Glutamatergic neuron (in vitro differentiated cells): ENCODE measurements at places on chromosomes 12 and 14.
A peak's percentile ranks its signal among the peaks of the same experiment; 100 is the strongest.

DNA sequence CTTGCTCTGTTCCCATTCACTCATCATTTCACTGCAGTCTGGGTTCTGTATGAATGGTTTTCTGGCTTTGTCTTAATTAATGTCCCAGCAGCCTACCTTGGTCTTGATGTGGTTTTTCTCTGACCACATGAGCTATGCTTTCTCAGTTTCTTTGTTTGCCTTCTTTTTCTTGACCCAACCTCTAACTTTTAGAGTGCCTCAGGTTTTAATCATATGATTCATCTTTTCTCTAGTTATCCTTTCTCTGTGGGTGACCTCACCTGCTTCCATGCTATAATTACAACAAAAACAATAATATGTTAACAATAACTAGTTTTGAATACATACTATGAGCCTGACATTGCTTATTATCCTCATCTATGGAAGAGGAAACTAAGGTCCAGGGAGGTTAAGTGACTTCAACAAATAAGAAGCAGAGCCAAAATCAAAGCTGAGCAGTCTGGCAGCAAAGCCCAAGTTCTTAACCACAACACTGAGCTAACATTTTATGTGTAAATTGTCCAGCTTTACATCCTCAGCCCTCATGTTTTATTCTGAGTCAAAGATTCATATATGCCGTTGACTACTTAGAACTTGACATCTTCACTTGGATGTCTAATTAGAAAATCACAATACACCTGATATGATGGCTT lies 4.7 kb upstream of the EPYC start:
- no peak for DNase-seq

GRCh38 chr12:12539028-12539810 lies 23.4 kb downstream of the DUSP16 start:
- no peak for DNase-seq

- no peak for DNase-seq
Observed at GRCh38 chr14:64935508-64935907, 7.0 kb downstream of the GPX2 start.

DNA sequence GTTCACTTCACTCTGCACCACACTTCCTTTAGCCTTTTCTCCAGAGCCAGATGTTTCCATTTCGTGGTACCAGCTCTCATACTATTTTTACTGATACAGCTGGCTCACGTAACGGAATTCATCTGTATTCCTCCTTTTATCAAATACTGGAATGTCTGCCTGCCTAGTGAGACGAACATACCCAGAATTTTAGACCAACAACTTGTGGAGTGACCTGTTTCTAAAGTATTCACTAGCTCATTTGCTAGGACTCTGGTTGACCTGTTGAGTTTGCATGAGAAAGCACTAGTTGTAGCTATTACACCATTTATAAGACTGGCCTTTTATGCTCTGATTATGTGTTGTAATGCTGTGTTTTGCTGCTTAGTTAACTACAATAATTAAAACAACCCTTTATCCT lies 22.6 kb downstream of the KCNA5 start:
- no peak for DNase-seq

GRCh38 chr12:78835493-78835892 lies 29.1 kb upstream of the SYT1 start:
- peak; percentile 49 for DNase-seq

- no peak for DNase-seq
Observed at GRCh38 chr14:43503508-43503907, 1003.6 kb downstream of the FSCB start.

DNA sequence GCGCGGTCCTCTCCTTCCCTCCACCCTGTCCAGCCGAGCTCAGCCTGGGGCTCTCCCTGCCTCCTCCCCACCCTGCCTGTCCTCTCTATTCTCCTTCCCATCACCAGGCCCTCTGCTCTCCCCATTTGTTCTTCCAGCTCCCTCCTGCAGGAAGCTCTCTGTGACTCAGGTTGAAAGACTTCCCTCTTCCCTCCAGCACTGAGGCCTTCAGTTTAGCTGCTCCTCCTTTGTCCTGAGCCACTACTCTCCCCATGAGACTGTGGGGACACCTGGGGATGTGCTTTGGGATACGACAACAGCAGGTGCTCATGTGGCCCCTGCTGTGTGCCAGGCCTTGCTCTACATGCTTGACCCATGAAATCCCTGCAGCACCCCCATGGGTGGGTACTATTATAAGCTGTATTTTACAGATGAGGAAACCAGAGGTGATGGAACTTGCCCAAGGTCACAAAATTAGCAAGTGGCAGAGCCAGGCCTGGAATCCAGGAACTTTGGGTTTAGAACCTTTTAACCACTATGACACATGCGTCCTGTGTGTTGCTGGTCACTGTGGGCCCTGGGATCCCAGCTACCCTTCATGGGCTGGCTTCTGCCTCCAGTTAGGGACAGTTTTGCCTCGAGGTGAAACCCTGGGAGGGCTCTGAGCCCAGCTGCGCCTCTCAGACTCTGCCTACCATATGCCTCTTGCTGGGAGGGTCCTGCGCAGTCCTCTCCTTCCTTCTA lies 5.5 kb downstream of the KRT80 start:
- no peak for DNase-seq

- DNase-seq: no peak
Observed at GRCh38 chr12:32448586-32448985, 49.2 kb downstream of the FGD4 start.

GRCh38 chr12:56636675-56637540 lies 6.8 kb upstream of the BAZ2A start:
- peak; percentile 99 for DNase-seq

DNA sequence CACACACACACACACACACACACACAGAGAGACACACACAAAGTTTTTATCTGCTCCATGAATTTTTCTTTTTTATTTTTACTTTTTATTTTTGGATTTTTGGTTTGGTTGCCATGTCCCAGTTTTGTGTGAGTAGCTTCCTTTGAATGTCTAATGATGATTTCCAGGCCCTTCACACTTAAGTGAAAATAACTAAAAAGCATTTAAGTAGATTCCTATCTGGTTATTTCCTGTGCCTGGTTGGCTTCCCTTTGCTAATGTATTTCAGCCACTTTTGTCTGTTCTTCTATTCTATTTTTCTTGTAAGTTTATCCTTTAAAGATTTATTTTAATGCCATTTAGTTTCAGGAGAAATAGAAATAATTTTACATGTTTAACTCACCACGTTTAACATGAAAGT lies 755.4 kb downstream of the SLC6A15 start:
- no peak for DNase-seq

- DNase-seq: no peak
Observed at GRCh38 chr14:68701001-68701741, 91.7 kb downstream of the ZFP36L1 start.

DNA sequence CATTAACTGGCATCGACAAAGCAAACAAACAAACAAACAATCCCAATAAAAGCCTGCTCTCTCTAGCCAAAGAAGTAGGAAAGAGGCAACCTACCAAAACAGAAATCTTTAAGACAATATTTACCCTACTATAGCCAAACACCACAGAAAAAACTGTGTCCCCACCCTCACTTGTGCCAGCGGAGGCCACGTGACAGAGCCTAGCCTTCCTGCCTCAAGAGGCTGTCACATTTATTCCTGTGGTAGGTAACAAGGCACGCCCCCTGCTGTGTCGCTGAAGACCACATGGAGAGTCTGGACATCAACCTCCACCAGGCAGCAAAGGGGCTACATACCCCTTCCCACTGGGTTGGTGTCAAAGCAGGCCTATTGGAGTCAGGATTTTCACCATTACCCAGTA lies 148.1 kb downstream of the LMNTD1 start:
- no peak for DNase-seq
